EL (cell line): ENCODE measurements at places on chromosomes 1 and 21.

DNA sequence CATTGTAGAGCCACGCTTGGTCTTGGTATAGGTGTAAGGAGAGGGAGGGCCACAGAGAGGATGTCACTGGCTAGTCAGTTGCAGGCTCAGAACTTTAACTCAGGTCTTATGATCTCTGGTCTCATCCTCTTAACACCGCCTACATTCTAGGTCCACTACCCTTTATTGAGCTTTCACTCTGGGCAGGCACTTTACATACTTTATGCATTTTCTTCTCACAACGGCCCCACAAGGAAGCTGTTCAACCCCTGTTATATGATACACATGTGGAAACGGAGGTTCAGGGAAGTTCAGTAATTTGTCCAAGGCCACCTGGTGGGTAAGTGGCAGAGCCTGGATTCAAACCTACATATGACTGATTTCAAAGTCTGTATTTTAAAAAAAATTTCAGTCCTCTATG lies 25.3 kb upstream of the RCAN3 start:
- no peak for DNase-seq

- DNase-seq, result no peak
Measured at GRCh38 chr1:110982320-110982719, 18.6 kb upstream of the LRIF1 start.

GRCh38 chr1:180199018-180199417 lies 31.0 kb upstream of the LHX4 start:
- DNase-seq, result no peak

DNA sequence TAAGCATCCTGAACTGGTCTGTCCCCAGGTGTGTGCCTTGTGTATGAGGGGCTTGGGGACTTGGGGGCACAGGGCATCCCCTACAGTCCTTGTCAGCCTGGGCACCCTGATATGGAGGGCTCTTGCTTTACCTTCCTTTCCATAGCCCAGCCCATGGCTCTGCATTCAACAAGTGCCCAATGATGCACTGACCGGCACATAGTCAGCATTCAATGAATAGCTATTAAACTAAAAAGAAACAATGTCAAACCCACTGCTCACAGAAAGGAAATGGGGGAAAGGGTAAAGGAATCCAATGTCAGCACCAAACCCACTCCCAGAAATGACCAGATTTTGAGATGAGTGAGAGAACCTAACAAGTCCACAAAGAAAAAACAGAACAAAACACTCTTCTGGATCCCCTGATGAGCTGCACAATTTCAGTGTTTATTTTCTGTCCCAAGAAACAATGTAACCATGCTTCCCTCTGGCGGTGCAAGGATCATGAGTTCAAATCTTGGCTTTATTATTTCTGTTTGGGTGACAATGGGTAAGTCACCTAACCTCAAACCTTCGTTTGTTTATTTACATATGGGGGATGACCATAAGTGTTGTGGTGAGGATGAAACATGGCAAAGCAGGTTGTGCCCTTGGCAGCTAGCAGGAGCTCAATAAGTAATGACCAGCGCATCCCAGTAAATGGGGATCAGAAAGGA lies 22.0 kb downstream of the SYT6 start:
- DNase-seq, result no peak

DNA sequence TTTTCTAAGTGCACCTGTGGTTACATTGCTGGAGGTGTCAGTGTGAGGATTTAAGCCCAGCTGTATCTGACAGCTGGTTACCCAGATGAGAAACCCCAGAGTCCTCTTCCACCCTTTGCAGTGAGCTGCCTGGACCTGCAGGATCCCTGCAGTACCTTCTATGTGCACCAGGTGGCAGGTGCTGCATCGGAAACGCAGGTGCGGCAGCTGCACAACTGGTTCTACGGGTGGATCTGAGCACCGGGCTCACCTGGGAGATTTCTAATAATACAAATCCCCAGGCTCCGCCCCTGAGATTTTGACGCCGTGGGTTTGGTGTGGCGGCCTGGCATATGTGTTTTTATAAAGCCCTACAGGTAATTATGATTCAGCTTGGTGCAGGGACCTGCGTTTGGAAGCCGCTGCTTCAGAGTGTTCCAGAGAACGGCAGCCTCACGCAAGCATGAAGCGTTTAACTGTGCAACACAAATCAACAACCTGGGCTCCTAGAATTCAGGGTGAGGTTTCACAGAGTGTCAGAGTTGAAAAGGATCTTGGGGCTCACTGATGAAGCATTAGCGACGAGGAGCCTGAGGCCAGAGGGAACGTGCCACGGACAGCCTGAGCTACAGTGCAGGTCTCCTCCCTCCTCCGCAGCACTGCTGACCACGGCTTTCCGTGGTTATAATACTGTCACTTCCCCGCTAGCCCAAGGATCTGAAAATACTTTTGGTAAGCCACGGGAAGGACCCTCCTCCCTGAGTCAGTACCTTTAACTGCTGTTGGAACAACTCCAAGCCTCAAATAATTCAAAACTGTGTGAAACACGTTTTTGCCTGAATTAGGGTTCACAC lies 96.7 kb upstream of the TRABD2B start:
- DNase-seq, result peak; percentile 28
